ENCODE measurements at places on chromosomes 4 and X.

- H3K27me3 ChIP-seq: no peaks in the 10 kb centered on the region
- no peak overlapping the region for H3K27ac ChIP-seq
- no peak for DNase-seq
- no peaks in the 10 kb centered on the region for H3K4me1 ChIP-seq
- no peak overlapping the region for H3K4me3 ChIP-seq
- no peaks in the 10 kb centered on the region for H3K36me3 ChIP-seq
Measured at GRCh38 chr4:99648321-99648720, 9.3 kb downstream of the C4orf54 start.

DNA sequence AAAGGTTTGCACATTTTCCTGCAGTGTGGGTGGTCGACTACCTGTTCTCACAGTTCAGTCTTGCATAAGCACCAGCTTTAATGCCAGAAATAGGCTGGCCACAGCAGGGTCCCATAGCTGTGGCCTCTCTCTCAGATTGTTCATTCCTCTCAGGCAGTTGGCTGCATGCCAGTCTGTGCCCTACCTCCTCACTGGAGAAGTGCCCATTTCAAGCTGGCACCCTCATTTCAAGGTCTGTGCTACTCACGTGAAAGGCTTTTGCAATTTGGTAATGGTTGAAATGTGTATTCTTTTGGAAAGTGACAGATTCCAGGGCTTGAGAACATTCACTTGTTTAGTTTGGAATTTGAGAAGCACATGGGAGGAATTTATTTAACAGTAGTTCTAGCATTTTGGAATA lies 28.9 kb upstream of the MTMR1 start:
- H3K36me3 ChIP-seq: peaks cover 7% of the 10 kb centered on the region
- H3K4me3 ChIP-seq: no peak overlapping the region
- no peaks in the 10 kb centered on the region for H3K4me1 ChIP-seq
- H3K27me3 ChIP-seq: no peaks in the 10 kb centered on the region
- peak; percentile 67 for DNase-seq
- H3K27ac ChIP-seq: no peak overlapping the region

DNA sequence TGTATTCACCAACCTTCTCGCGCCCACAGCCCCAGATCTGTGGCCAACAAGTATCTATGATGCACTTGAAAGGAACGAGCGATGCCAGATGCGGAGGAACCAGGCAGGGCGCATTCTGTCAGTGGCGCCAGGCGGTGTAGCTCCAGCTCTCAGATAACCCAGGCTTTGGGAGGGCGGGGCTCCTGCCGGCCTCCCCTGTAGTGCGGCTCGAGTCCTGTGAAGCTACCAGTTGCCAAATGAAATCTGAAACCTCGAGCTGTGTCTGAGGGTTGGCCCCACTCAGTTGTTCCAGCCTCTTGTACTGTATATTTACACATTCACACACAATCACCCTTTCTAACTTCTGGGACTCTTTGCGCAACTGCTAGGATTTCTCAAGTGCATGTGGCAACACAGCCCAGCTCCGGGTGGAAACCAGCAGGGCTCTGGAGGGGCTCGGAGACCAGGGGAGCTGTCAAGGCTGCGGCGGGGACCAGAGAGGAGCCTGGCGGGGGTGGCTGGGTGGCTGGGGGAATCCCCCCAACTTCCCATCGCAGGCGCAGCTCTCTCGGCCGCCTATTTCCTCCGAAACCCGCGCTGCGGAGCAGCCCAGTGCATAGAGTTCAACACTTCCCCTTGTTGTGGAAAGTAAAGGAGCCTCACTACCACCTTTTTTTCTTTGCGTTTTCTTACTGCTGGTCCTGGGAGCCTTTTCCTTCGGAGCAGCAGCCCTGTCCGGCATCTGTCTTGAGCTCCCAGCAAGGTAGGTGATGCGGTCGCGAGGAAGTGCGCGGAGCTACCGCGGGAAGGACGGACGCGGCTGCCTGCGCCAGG lies at the start of gene ARHGAP24:
ARHGAP24 (plus strand) TSS at position 333 of the 813 bp plus-strand sequence.
- DNase-seq: peak; percentile 17
- no peak within 1 kb of the TSS for H3K27ac ChIP-seq
- H3K4me1 ChIP-seq: no peaks in the 10 kb centered on the region
- H3K4me3 ChIP-seq: peak within 1 kb of the TSS; percentile 53

DNA sequence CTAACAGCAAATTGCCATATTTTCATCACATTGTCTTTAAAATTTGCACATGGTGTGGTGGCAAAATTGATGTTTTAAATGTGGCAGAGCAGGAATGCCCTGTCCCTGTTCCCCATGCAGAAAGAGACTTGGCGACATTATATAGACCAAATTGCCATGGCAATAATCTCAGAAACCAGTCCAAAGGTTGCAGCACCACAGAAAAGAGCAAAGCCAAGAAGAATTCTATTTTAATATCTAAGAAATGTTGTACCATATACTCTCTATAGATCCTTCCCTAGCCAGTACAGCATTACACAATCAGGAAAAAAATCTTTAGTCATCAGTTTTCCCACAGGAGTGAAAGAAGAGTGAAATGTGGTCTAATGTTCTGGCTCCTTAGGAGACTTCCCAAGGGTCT lies 80.0 kb downstream of the UGT2B28 start:
- DNase-seq: no peak
- no peaks in the 10 kb centered on the region for H3K36me3 ChIP-seq
- H3K4me1 ChIP-seq: no peaks in the 10 kb centered on the region
- no peak overlapping the region for H3K4me3 ChIP-seq
- H3K27me3 ChIP-seq: no peaks in the 10 kb centered on the region
- H3K27ac ChIP-seq: no peak overlapping the region

DNA sequence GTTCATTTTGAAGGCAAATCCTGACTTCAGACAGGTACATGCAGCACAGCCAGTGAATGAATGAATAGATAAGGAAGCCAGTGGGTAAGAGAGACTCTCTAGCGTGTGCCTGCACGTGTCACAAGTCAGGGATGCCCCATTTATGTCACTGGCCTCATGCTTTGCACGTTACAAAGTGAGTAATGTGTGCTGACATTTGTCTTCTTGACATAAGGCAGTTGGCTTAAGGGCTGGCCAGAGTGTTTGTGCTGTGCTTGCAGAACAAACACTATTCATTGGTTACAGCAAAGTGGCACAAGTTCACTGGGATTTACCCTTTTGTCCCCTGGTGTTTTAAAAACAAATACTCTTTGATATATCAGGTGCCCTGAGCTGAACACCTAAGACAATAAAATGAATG lies 55.9 kb downstream of the CRMP1 start:
- no peaks in the 10 kb centered on the region for H3K27me3 ChIP-seq
- H3K36me3 ChIP-seq: no peaks in the 10 kb centered on the region
- no peak overlapping the region for H3K27ac ChIP-seq
- no peak for DNase-seq

- no peaks in the 10 kb centered on the region for H3K36me3 ChIP-seq
- no peaks in the 10 kb centered on the region for H3K4me1 ChIP-seq
Measured at GRCh38 chr4:77434299-77435092, 171.1 kb upstream of the CXCL13 start.

GRCh38 chrX:25084446-25084845 lies 68.7 kb upstream of the ARX start:
- no peaks in the 10 kb centered on the region for H3K4me1 ChIP-seq
- no peak overlapping the region for H3K27ac ChIP-seq
- no peaks in the 10 kb centered on the region for H3K27me3 ChIP-seq
- no peaks in the 10 kb centered on the region for H3K36me3 ChIP-seq

DNA sequence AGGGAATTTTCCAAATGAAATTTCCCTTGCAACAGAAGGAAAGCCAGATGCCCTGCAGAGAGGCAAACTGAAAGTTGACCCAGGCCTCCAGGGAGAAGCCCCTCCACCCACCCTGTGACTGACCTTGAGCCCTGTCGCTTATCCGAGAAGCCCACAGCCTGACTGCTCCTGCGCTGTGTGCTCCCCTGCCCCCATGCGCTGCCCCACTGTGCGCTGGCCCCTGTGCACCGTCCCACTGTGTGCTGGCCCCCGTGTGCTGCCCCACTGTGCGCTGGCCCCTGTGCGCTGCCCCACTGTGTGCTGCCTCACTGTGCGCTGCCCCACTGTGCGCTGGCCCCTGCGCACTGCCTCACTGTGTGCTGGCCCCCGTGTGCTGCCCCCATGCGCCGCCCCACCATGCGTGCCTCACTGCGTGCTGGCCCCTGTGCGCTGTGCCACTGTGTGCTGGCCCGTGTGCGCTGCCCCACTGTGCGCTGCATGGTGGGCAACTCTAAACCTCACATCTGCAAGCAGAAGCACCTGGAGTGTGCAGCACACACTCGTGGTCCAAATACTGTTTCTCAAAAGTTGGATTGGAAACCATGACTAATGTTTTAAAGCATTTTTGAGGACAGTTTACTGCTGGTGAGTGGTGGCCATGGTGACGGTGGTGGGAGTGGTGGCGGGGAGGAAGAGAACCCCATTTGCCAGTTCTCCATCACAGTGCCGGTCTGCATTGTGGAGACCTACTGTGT lies 8.3 kb upstream of the GRPEL1 start:
- H3K4me3 ChIP-seq: no peak overlapping the region
- no peak for DNase-seq
- H3K36me3 ChIP-seq: no peaks in the 10 kb centered on the region
- no peak overlapping the region for H3K27ac ChIP-seq

- H3K4me3 ChIP-seq: no peak overlapping the region
- DNase-seq: no peak
- H3K4me1 ChIP-seq: no peaks in the 10 kb centered on the region
- no peak overlapping the region for H3K27ac ChIP-seq
Measured at GRCh38 chr4:160319868-160320260, 1217.0 kb downstream of the RAPGEF2 start.

GRCh38 chr4:38152305-38152704 lies 192.1 kb downstream of the PTTG2 start:
- no peak overlapping the region for H3K27ac ChIP-seq
- no peak for DNase-seq
- H3K27me3 ChIP-seq: no peaks in the 10 kb centered on the region
- H3K36me3 ChIP-seq: no peaks in the 10 kb centered on the region
- H3K4me1 ChIP-seq: peaks cover 11% of the 10 kb centered on the region

- H3K27ac ChIP-seq: peak overlapping the region; percentile 98
- H3K4me1 ChIP-seq: no peaks in the 10 kb centered on the region
- peak overlapping the region; percentile 93 for H3K4me3 ChIP-seq
- H3K36me3 ChIP-seq: no peaks in the 10 kb centered on the region
- H3K27me3 ChIP-seq: no peaks in the 10 kb centered on the region
Measured at GRCh38 chr4:156970501-156971164, 966 bp downstream of the PDGFC start.

GRCh38 chrX:2550328-2551020 lies 49.7 kb upstream of the DHRSX start:
- H3K27me3 ChIP-seq: no peaks in the 10 kb centered on the region
- H3K4me3 ChIP-seq: no peak overlapping the region
- no peaks in the 10 kb centered on the region for H3K36me3 ChIP-seq
- DNase-seq: no peak
- H3K4me1 ChIP-seq: no peaks in the 10 kb centered on the region

- H3K36me3 ChIP-seq: no peaks in the 10 kb centered on the region
- peaks cover 2% of the 10 kb centered on the region for H3K4me1 ChIP-seq
- no peak for DNase-seq
- H3K27me3 ChIP-seq: no peaks in the 10 kb centered on the region
- peak overlapping the region; percentile 70 for H3K4me3 ChIP-seq
- H3K27ac ChIP-seq: peak overlapping the region; percentile 89
Measured at GRCh38 chr4:184536881-184537248, 62.5 kb upstream of the IRF2 start.

- H3K4me3 ChIP-seq: no peak overlapping the region
- no peaks in the 10 kb centered on the region for H3K36me3 ChIP-seq
- DNase-seq: no peak
- no peak overlapping the region for H3K27ac ChIP-seq
- H3K27me3 ChIP-seq: no peaks in the 10 kb centered on the region
Measured at GRCh38 chrX:112746812-112747595, 67.3 kb upstream of the LHFPL1 start.

GRCh38 chr4:101835121-101835904 lies 44.8 kb downstream of the BANK1 start:
- H3K27ac ChIP-seq: no peak overlapping the region
- H3K4me3 ChIP-seq: no peak overlapping the region
- no peaks in the 10 kb centered on the region for H3K36me3 ChIP-seq
- no peaks in the 10 kb centered on the region for H3K27me3 ChIP-seq
- no peak for DNase-seq
- H3K4me1 ChIP-seq: no peaks in the 10 kb centered on the region

- no peaks in the 10 kb centered on the region for H3K36me3 ChIP-seq
- no peak overlapping the region for H3K27ac ChIP-seq
Measured at GRCh38 chr4:110778521-110778920, 155.6 kb upstream of the PITX2 start.

DNA sequence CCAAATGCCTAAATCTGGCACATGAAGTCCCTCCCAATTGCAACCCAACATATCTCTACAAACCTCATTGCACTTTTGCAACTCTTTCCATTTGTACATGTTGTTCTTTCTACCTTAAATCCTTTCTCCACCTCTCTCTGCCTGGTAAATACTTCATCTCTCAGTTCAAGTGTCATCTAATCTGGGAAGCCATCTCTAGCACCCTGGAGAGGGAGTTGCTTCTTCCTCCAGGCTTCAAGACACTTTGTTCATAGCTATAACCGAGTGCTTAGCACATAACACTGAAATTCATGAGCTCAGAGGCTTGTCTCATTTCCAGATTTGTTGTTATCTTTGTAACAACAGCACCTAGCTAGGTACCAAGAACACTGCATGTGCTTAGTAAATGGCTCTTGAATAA lies 114.8 kb upstream of the NAP1L5 start:
- DNase-seq: no peak
- no peaks in the 10 kb centered on the region for H3K36me3 ChIP-seq
- no peaks in the 10 kb centered on the region for H3K27me3 ChIP-seq
- no peak overlapping the region for H3K27ac ChIP-seq
- H3K4me3 ChIP-seq: no peak overlapping the region

- no peak for DNase-seq
- H3K27me3 ChIP-seq: no peaks in the 10 kb centered on the region
- no peak overlapping the region for H3K4me3 ChIP-seq
- H3K4me1 ChIP-seq: no peaks in the 10 kb centered on the region
- no peak overlapping the region for H3K27ac ChIP-seq
- no peaks in the 10 kb centered on the region for H3K36me3 ChIP-seq
Measured at GRCh38 chr4:107153956-107154355, 117.8 kb upstream of the DKK2 start.

GRCh38 chrX:19889582-19890342 lies 2.4 kb upstream of the SH3KBP1 start:
- H3K36me3 ChIP-seq: no peaks in the 10 kb centered on the region
- DNase-seq: no peak
- H3K27me3 ChIP-seq: no peaks in the 10 kb centered on the region
- H3K27ac ChIP-seq: no peak overlapping the region
- no peak overlapping the region for H3K4me3 ChIP-seq

GRCh38 chr4:143346206-143346605 lies 9.5 kb downstream of the GAB1 start:
- no peak overlapping the region for H3K4me3 ChIP-seq
- H3K27ac ChIP-seq: no peak overlapping the region
- H3K4me1 ChIP-seq: peaks cover 34% of the 10 kb centered on the region
- H3K36me3 ChIP-seq: no peaks in the 10 kb centered on the region

DNA sequence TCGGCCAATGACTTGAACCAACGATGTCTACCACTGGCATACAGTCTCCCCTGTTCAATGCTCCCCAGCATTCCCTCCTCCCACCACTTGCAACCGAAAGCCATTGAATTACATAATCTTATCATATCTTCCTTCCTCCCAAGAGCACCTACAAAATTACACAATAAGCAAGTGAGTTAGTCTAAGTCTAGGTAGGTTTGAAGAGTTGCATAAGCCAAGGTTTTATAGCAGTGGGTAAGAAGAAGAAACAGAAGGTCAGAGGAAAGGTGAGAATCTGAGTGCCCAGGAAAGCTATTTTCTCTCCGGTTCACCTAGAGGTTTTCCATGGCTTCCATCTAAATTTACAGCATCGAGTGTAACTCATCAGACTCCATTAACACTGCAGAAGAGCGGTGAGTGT lies 40.3 kb downstream of the ATP8A1 start:
- DNase-seq: no peak
- no peak overlapping the region for H3K4me3 ChIP-seq
- H3K36me3 ChIP-seq: no peaks in the 10 kb centered on the region

Measured in ascending aorta (tissue), 2 donors.